ENCODE measurements at places on chromosomes 6 and 20.

DNA sequence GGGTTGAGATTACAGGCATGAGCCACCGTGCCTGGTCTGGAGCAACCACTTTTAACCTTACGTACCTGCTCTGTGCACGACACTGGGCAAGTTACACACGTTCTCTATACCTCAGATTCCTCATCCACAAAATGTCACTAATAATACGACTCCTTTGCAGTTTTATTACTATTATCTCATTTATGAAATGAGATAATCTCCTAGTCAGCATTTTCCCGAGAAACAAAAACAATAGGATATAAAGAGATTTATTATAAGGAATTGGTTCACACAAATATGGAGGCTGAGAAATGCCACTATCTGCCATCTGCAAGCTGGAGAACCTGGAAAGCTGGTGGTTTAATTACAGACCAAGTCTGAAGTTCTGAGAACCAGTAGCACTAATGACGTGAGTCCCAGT, 12.0 kb upstream of the KIF13A start:
- no peak for DNase-seq

- no peak for DNase-seq
Observed at GRCh38 chr6:160071805-160072690, 49.6 kb upstream of the SLC22A1 start.

DNA sequence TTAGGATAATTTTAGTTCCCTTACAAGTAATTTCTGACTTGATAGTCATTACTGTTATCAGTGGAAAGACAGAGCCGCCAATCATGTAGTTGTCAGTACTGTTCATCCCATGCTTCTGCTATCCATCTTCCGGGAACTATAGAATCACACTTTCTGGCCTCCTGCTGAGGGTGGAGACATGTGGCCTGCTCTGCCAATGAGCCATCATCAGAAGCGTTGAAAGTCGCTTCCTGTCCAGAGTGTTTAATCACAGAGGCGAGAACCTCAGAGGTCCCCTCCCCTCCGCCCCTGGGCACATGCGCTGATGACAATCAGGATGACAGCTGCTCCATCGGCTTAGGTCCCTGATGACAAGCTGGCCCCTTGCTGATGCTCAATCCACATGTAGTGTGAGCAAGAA, 3.0 kb downstream of the DDO start:
- DNase-seq, result no peak

DNA sequence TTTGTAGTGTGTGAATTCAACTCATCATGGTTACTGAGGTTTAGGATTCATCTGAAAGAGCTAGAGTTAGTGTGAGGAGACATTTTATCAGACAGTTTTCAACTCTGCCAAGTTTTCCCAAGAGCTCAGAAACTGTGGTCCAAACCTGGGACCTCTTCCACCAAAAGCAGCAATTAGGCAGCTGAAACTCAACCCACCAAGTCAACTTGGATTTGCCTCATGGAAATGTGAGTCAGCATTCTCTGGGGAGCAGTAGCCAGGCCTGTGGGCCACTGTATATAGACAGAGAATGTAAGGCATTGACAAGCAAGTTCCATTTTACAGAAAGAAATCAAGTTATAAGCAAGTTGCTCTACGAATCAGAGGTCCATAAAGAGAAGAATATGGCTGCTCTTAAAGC, 178.8 kb upstream of the HDDC2 start:
- no peak for DNase-seq

- no peak for DNase-seq
Observed at GRCh38 chr20:56986931-56987720, 279.3 kb downstream of the BMP7 start.
